ENCODE measurements at places on chromosomes 2 and 18. TPM values are rescaled to one million over a fixed set of nuclear protein-coding genes. Genes with fewer than 3 reads are reported as not detected.

- DNase-seq = no peak
Observed at GRCh38 chr2:64987956-64988419, 1.2 kb upstream of the SLC1A4 start.

DNA sequence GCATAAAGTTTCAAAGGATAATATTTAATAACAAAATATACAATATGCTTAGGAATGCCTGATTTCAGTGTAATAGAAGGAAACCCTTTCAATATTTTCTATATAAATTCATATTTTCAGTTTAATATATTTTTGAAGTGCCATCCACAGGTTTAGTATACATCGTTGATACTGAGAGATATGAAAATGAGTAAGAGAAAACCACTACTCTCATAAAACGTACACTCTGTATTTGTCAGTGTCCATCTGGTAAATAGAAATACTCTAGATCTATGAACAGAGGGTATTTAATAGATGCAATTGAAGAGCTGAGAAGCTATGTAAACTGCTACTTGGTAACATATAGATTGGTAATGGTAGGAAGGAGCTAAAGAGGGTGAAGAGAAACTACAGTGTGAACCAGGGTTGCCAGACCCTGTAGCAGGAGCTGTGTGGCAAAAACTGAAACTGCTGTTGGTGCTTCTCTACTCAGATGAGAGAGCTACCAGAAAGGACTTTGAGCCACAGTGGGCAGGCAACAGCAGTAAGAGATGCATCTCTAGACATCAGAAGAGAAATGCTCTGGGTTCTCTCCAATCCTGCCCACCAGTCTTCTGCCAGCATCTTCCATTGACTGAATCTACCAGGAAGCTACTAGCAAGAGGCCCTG lies 187.4 kb downstream of the CCDC102B start:
- no peak for DNase-seq

DNA sequence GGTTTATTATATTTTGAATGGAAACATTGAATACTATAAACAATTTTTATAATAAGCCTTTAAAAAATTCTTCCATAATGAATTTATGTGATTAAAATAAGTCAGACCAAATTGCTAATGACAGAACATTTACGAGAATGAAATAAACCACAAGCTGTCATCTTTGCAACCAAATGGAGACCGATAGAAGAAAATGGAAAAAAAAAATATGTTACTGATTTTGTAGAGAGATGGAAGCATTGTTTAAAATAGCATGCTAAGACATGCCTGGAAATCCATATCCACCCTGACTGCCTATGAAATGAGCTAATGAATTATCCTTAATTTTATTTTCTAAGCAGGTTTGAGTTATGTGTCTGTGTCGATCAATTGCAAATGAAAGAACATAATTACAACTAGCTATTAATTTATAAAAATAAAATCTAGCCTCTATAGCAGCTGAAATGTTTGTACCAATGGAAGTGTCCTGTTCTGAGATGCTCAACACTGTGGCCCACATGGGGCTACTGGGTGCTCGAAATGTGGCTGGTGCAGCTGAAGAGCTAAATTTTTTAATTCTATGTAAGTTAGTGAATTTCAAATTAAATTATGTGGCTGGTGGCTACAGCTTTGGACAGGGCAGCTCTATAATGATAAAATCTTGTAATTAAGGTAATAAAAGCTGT lies 832.8 kb downstream of the RNF144A start:
- DNase-seq = no peak

DNA sequence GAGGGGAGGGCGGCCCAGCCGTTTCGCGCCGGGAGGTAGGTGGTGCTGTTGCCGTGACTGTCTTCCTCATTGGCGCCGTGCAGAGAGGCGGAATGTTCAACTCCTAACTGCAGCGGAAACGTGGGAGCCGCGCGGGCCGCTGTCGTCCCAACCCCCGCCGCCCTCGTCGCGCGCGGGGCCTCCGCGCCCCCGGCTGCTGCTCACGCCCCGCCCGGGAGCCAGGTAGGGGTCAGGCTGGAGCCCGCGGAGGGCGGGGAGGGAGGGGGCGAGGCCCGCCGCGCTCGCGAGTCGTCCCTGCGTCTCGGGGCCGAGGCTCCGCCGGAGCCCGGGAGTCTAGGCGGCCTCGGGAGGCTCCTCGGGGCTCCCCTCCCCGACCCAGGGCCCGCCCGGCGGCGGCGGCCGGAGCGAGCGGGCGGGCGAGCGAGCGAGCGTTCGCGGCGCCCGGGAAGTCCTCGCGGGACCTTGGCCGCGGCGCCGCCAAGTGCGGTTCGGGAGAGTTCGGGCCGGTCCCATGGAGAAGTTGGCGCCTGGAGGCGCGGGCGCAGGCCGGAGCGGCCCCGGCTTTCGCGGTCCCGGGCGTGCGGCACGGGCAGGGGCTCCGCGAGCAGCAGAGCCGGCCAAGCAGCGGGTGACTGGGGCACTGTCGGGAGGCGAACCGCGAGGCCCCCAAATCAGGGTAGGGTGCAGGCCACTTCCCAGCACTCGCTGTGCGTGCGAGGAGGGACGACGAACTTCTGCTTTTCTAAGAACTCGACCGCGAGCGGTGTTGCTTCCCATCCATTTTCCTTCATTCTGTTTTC lies at the start of gene MAP3K20:
MAP3K20 (plus strand) TSS at position 66 of the 800 bp plus-strand sequence. CDS start 15,186 bp downstream, outside the sequence.
- DNase-seq = peak; percentile 92

DNA sequence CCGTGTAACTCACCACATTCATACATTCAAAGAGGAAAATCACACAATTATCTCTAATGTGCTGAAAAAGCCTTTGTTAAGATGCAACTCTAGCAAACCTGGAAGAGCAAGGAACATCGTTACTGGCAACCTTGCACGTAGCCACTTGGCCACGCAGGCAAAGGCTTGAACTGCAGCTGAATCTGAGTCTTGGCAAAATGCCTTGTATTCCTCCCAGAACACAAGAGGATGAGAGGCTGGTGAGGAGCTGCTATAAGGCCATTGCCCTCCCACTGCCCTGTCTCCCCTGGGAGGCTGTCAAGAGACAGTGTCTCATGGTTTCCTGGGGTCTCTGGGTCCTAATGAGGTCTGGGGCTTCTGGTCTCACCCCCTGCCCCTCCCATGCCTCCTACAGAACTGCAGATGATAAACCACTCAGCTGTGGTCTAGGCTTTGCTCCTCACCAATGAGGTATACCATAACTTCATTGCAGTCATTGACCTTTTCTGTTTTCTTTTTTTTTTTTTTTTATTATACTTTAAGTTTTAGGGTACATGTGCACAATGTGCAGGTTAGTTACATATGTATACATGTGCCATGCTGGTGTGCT lies 141.4 kb downstream of the SPP2 start:
- DNase-seq = no peak

Gene CABLES1
- total RNA-seq = 1.9 TPM

Gene SRD5A2
- total RNA-seq = not detected

Gene MOGAT1
- total RNA-seq = not detected

DNA sequence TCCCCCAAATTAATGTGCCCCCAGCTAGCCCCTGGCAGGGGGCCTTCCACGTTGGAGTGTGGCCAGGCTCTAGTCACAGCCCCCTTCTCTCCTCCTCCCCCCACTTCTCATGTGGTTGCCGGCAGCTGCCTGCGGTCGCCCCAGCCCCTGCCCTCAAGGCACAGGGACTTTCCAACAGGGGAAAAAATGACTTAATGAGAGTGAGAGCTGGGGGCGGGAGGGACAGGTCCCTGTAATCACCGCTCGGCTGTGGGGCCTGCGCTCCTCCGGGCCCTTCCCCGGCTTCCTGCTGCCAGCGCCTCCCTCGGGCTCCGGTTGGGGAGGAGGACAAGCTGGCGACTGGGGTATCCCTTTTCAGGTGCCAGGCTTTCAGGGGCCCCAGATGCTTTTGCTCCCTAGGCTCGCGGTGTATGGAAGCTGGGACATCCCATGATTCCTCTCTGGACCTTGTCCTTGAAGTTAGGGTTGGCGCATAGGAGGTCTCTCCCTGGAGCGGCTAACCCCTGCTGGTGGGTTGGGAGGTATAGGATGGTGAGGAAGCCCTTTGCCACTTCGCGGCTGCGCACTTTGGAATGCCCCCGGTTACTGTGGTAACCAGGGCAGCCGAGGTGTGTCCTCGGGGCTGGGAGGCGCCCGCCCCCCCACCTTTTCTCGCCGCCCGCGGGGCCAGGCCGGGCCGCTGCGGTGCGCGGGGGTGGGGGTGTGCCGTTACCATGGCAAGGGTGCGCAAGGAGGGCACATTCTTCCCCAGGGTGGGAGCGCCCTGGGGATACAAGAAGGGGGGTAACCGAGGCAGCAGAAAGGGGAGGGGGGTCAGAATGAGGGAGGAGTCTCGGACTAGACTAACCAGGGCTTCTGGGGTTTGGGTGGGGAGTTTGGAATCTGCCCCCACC lies 16.1 kb downstream of the WNT10A start:
- no peak for DNase-seq

- no peak for DNase-seq
Observed at GRCh38 chr2:121128741-121129659, 156.0 kb downstream of the TFCP2L1 start.

Gene NDC80
- total RNA-seq = not detected

Gene ST6GAL2
- total RNA-seq = 1.8 TPM

DNA sequence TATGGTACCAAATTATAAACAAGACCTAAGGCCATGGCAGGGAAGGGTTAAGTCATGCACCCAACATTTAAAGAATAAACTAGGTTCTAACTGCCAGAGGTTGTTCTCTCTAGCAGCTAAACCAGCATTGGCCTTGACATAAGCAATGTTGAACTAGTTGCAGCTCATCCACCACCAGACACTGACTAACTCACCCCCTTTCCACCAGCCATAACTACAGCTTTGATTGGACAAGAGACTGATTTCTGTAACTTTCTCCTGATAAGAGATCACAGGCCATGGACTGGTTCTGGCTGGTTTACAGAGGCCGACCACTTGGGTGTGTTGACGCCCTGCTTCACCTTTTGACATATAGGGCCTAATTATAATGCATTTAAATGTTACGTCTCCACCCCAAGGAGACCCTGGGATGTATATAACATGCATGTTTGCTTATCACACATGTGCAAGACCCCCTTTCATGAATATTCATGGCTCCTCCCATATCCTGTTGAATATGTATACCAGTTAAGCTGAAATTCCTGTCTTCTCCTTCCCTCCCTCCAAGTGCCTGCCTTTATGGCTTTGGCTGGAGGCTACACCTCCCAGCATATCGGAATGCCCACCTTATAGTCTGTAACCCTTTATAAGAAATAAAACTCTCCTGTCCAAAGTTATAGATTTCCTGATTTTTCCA lies 75.9 kb downstream of the MRPS9 start:
- DNase-seq = no peak
